ENCODE measurements at places on chromosomes 6 and 20.

GRCh38 chr20:9348747-9349146 lies 165.6 kb upstream of the LAMP5 start:
- DNase-seq: no peak
- H3K4me1 ChIP-seq: peaks cover 16% of the 10 kb centered on the region
- H3K27ac ChIP-seq: no peak overlapping the region
- H3K27me3 ChIP-seq: no peaks in the 10 kb centered on the region

- H3K27me3 ChIP-seq: no peaks in the 10 kb centered on the region
- no peak overlapping the region for H3K27ac ChIP-seq
- H3K4me3 ChIP-seq: no peak overlapping the region
- no peaks in the 10 kb centered on the region for H3K4me1 ChIP-seq
- no peaks in the 10 kb centered on the region for H3K36me3 ChIP-seq
Observed at GRCh38 chr6:111725446-111726112, 119.9 kb upstream of the TRAF3IP2 start.

- H3K4me1 ChIP-seq: no peaks in the 10 kb centered on the region
- no peak for DNase-seq
- no peaks in the 10 kb centered on the region for H3K36me3 ChIP-seq
- no peak overlapping the region for H3K4me3 ChIP-seq
- no peaks in the 10 kb centered on the region for H3K27me3 ChIP-seq
Observed at GRCh38 chr6:118171852-118172251, 264.8 kb downstream of the SLC35F1 start.

DNA sequence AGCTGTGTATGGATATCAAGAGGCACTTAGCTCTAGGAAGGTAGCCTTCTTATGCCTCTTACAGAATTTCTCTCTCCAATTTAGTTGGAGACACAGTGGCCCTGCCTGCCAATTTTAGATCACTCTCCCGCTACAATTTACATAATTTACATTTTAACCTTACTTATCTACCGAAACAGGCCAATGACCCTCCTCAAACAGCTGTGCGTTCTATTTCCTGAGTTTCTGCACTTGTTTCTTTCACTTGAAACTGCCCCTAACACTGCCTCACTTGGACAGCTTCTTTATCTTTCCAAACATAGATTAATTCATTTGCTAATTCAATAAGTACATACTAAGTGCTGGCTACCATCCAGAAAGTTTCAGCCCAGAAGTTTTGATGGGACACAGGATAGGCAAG lies 52.9 kb upstream of the HDDC2 start:
- H3K4me3 ChIP-seq: no peak overlapping the region
- H3K27ac ChIP-seq: no peak overlapping the region
- DNase-seq: no peak
- no peaks in the 10 kb centered on the region for H3K4me1 ChIP-seq
- H3K27me3 ChIP-seq: no peaks in the 10 kb centered on the region

- DNase-seq: no peak
- H3K36me3 ChIP-seq: no peaks in the 10 kb centered on the region
- no peak overlapping the region for H3K4me3 ChIP-seq
- no peaks in the 10 kb centered on the region for H3K27me3 ChIP-seq
Observed at GRCh38 chr6:148943451-148943850, 196.6 kb downstream of the UST start.

- no peaks in the 10 kb centered on the region for H3K4me1 ChIP-seq
- H3K36me3 ChIP-seq: no peaks in the 10 kb centered on the region
- H3K4me3 ChIP-seq: no peak overlapping the region
- no peak for DNase-seq
- no peaks in the 10 kb centered on the region for H3K27me3 ChIP-seq
Observed at GRCh38 chr20:7031222-7031621, 263.7 kb downstream of the BMP2 start.

- no peak overlapping the region for H3K27ac ChIP-seq
- no peaks in the 10 kb centered on the region for H3K4me1 ChIP-seq
- H3K4me3 ChIP-seq: no peak overlapping the region
- DNase-seq: no peak
Observed at GRCh38 chr6:153595903-153596302, 443.1 kb upstream of the OPRM1 start.

DNA sequence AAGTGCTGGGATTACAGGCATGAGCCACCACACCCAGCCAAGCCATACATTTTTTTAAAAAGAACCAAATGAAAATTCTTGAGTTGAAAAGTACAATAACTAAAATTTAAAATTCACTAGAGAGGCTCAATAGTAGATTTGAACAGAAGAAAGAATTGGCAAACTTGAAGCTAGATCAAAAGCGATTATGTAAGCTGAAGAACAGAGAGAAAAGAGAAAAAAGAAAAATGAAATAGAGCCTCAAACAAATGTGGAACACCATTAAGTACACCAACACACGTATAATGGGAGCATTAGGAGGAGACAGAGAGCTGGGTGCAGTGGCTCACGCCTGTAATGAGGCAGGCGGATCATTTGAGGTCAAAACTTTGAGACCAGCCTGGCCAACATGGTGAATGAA lies 31.0 kb downstream of the ERGIC3 start:
- no peak overlapping the region for H3K27ac ChIP-seq
- no peaks in the 10 kb centered on the region for H3K27me3 ChIP-seq
- H3K4me3 ChIP-seq: no peak overlapping the region

- no peaks in the 10 kb centered on the region for H3K27me3 ChIP-seq
- H3K4me3 ChIP-seq: no peak overlapping the region
- DNase-seq: no peak
- H3K27ac ChIP-seq: no peak overlapping the region
- no peaks in the 10 kb centered on the region for H3K4me1 ChIP-seq
Observed at GRCh38 chr6:16812993-16813392, 51.7 kb upstream of the ATXN1 start.

GRCh38 chr6:56292505-56293181 lies 45.3 kb upstream of the COL21A1 start:
- H3K27ac ChIP-seq: no peak overlapping the region
- no peaks in the 10 kb centered on the region for H3K36me3 ChIP-seq
- H3K4me3 ChIP-seq: no peak overlapping the region
- no peaks in the 10 kb centered on the region for H3K27me3 ChIP-seq

DNA sequence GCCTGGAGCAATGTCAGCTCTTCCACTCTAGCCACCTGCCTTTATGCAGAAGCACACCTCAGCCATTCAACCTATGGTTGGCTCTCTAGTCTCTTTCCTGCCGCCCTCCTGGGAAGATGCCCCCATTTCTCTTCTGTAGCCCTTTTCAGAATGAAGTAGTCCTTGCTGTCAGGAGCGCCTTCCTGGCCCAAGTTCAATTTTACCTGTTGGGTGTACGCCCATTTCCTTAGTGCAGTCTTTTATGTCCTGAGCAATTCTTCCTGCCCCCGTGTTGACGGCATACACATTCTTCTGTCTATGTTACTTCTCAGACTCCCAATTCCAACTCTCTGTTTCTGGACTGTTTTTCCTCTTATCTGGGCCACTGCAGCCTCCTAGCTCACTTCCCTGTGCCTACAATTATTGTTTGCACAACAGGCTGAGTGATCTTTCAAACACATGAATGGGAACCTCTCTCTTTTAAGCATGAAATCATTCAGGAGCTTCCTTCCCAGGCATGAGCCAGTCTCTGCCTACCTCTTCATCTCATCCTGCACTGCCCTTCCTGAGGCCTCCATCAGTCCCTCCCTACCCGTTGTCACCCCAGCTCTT lies 389.2 kb downstream of the CD83 start:
- no peak overlapping the region for H3K4me3 ChIP-seq
- no peak for DNase-seq
- H3K27ac ChIP-seq: no peak overlapping the region
- no peaks in the 10 kb centered on the region for H3K36me3 ChIP-seq

DNA sequence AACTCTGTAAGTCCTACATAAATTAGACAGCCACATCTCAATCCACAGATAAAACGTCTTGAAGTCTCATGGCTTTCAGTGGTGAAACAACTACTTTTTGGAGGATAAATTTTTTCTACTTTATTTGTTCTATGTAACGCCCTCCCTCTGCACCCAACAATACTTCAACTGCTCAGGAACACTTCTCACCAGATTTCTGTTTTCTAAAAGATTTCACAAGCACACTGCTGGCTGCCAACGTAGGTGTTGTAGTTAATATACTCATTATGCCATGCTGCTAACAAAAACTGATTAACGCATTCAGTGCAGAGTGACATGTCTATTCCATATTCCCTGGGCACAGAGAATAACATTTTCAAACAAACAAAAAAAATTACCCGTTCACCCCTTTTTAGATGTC lies 10.2 kb downstream of the USP49 start:
- no peak overlapping the region for H3K27ac ChIP-seq
- H3K27me3 ChIP-seq: no peaks in the 10 kb centered on the region
- H3K36me3 ChIP-seq: no peaks in the 10 kb centered on the region
- DNase-seq: no peak

GRCh38 chr6:86516087-86516486 lies 421.2 kb upstream of the HTR1E start:
- no peaks in the 10 kb centered on the region for H3K27me3 ChIP-seq
- no peak overlapping the region for H3K4me3 ChIP-seq
- no peak overlapping the region for H3K27ac ChIP-seq
- no peaks in the 10 kb centered on the region for H3K4me1 ChIP-seq

GRCh38 chr6:43737272-43738081 lies 32.5 kb upstream of the VEGFA start:
- H3K4me1 ChIP-seq: no peaks in the 10 kb centered on the region
- H3K27me3 ChIP-seq: no peaks in the 10 kb centered on the region
- H3K27ac ChIP-seq: no peak overlapping the region
- H3K36me3 ChIP-seq: no peaks in the 10 kb centered on the region
- DNase-seq: peak; percentile 83
- H3K4me3 ChIP-seq: no peak overlapping the region

DNA sequence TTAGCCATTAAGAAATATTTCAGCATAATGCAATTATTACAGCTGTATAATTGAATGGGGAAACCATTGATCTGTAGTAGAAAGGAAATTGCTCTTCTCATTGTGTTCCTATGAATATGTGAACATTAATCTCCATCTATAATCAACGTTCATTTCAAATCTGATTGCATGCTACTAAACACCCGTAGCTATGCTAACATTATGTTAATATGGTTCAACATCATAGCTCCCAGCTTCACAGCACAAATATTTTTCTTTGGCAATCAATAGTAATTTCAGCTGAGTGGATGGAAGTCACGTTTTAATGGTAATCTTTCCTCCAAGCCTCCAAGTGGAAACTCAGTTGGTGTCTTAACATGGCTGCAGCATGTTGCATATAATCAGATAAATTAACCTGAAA lies 454.4 kb downstream of the MAFB start:
- H3K4me3 ChIP-seq: no peak overlapping the region
- H3K27me3 ChIP-seq: no peaks in the 10 kb centered on the region

- H3K4me3 ChIP-seq: no peak overlapping the region
- no peaks in the 10 kb centered on the region for H3K36me3 ChIP-seq
- H3K27me3 ChIP-seq: no peaks in the 10 kb centered on the region
- H3K27ac ChIP-seq: no peak overlapping the region
- DNase-seq: no peak
- no peaks in the 10 kb centered on the region for H3K4me1 ChIP-seq
Observed at GRCh38 chr20:51943761-51944160, 141.4 kb upstream of the SALL4 start.

DNA sequence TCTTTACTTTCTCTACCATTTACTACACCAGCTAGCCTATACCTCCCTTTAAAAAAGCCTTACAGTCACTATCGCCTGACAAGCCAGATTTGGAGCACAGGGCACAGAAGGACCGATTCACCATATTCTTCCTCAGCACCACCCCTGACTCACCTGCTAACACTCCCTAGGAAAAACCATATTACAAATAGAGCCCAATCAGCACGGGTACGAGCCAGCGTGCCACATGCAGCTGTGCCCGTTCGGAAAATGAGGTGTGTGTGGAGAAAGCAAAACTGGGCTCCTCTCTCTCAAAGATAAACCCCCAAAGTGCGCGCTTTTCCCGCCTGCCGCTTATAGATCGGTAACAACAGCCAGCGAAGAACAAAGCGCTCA lies 1.2 kb downstream of the SYNCRIP start:
- H3K4me1 ChIP-seq: peaks cover 49% of the 10 kb centered on the region
- H3K27ac ChIP-seq: peak overlapping the region; percentile 97
- peaks cover 4% of the 10 kb centered on the region for H3K36me3 ChIP-seq
- peak overlapping the region; percentile 87 for H3K4me3 ChIP-seq

- no peak overlapping the region for H3K4me3 ChIP-seq
- no peak for DNase-seq
- H3K27ac ChIP-seq: peak overlapping the region; percentile 7
- H3K4me1 ChIP-seq: peaks cover 51% of the 10 kb centered on the region
- H3K36me3 ChIP-seq: no peaks in the 10 kb centered on the region
Observed at GRCh38 chr20:1332749-1333300, 3.9 kb upstream of the SDCBP2 start.

DNA sequence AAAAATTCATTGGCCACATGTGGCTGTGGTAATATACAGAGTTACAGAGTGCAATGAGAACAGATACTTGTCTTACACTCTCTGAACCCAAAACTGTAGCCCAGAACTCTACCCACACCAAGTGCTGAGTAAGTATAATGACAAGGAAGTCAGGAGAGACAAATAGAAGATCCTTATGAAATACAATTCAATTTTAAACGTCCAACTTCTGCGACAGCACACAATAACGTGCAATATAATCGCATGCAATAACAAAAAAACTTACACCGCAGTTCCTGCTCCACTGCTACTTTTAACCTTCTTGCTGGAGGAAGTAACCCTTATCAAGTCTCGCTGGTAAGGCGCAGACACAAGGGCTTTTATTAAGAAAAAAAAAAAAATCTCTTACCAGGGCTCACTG lies 881 bp downstream of the SFT2D1 start:
- no peaks in the 10 kb centered on the region for H3K27me3 ChIP-seq
- H3K36me3 ChIP-seq: no peaks in the 10 kb centered on the region
- peaks cover 23% of the 10 kb centered on the region for H3K4me1 ChIP-seq
- no peak for DNase-seq
- H3K27ac ChIP-seq: peak overlapping the region; percentile 93
- peak overlapping the region; percentile 87 for H3K4me3 ChIP-seq

GRCh38 chr20:56460459-56460858 lies 8.0 kb upstream of the RTF2 start:
- no peaks in the 10 kb centered on the region for H3K4me1 ChIP-seq
- no peaks in the 10 kb centered on the region for H3K27me3 ChIP-seq
- H3K36me3 ChIP-seq: no peaks in the 10 kb centered on the region
- no peak for DNase-seq

- no peaks in the 10 kb centered on the region for H3K36me3 ChIP-seq
- no peak overlapping the region for H3K27ac ChIP-seq
- H3K27me3 ChIP-seq: no peaks in the 10 kb centered on the region
- no peak overlapping the region for H3K4me3 ChIP-seq
- H3K4me1 ChIP-seq: no peaks in the 10 kb centered on the region
Observed at GRCh38 chr6:169575365-169575764, 126.5 kb downstream of the WDR27 start.

All from psoas muscle (tissue), 8 donors.